A549 treated with Mapracorat at 1 μM for 4 hours (cell line): ENCODE measurements at places on chromosomes 16 and 17. TPM values are rescaled to one million over a fixed set of nuclear protein-coding genes. Genes with fewer than 3 reads are reported as not detected.

Gene BRIP1
- 3.1 to 4.9 TPM (median 4.4 TPM) in 5 replicates for total RNA-seq

Gene ITGAD
- 0.05 to 0.16 TPM (median 0.07 TPM) in 3 of 5 replicates, not detected in the others for total RNA-seq

Gene PYY
- not detected in 5 replicates for total RNA-seq

Gene MYH3
- 0.72 to 1.6 TPM (median 0.74 TPM) in 5 replicates for total RNA-seq

Gene OMG
- total RNA-seq = not detected in 5 replicates

Gene PDIA2
- 0.11 to 0.65 TPM (median 0.42 TPM) in 5 replicates for total RNA-seq

Gene BCKDK
- 40.3 to 55.9 TPM (median 50.6 TPM) in 5 replicates for total RNA-seq

Gene RGS11
- 3.4 to 5.4 TPM (median 4.9 TPM) in 5 replicates for total RNA-seq

Gene AANAT
- total RNA-seq = 0.20 to 0.81 TPM (median 0.64 TPM) in 4 of 5 replicates, not detected in the other

Gene IRX6
- total RNA-seq = not detected in 5 replicates

Gene NPTX1
- 120 to 209 TPM (median 169 TPM) in 5 replicates for total RNA-seq

Gene CACNA1H
- 9.8 to 17.8 TPM (median 15.9 TPM) in 5 replicates for total RNA-seq

Gene ALDH3A1
- total RNA-seq = 777 to 1,128 TPM (median 798 TPM) in 5 replicates

Gene SMARCD2
- total RNA-seq = 52.0 to 62.8 TPM (median 57.0 TPM) in 5 replicates

Gene MYO1C
- 104 to 139 TPM (median 136 TPM) in 5 replicates for total RNA-seq

Gene CSH2
- total RNA-seq = not detected in 5 replicates

Gene EVI2A
- total RNA-seq = not detected in 5 replicates

Gene TMEM88
- total RNA-seq = 0.33 to 1.1 TPM (median 0.63 TPM) in 5 replicates

Gene NOS2
- 0.10 to 0.27 TPM (median 0.19 TPM) in 5 replicates for total RNA-seq

Gene PTX4
- not detected in 5 replicates for total RNA-seq

Gene C17orf100
- 1.7 to 3.5 TPM (median 2.6 TPM) in 5 replicates for total RNA-seq

Gene KRTAP1-4
- total RNA-seq = not detected in 5 replicates
